ENCODE measurements at places on chromosomes 7 and 10. TPM values are rescaled to one million over a fixed set of nuclear protein-coding genes. Genes with fewer than 3 reads are reported as not detected.

DNA sequence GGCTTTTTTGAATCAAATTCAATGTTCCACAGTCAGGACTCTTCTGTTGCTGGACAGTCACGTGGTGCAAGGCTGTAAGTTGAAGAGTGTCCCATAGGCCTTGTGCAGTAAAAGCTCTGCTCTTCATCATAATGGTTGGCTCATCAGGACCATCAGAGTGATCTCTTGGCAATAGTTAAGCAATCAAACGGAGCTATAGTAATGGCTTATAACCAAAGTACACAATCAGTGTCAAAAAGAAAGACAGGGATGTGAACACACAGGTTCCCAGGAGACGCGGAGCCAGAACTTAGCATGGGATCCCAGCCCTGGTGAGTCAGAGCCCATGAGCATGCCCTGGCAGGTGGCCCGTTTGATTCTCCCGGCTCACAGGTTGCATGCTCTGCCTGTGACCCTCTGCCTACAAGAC is 10.8 kb upstream of the GPNMB start:
- no peaks in the 10 kb centered on the region for H3K36me3 ChIP-seq
- H3K4me1 ChIP-seq, result no peaks in the 10 kb centered on the region
- peaks cover 27% of the 10 kb centered on the region for H3K27me3 ChIP-seq
- no peak overlapping the region for H3K4me3 ChIP-seq
- peak; percentile 14 for DNase-seq

DNA sequence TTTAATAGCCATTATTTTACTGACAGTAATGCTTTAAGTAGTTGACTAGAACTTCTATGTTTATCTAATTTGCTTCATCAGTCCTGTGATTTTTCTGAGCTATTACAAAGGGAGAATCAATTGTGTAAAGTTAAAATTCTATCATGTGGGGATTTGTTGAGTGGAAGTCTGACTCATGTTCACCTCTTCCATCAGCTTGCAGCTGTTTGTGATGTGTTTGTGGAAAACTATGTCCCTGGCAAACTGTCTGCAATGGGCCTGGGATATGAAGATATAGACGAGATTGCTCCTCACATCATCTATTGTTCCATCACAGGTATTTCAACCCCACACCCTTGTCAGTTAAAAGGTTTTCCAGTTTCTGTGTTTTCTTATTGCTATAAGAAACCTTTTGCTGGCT is 59.9 kb downstream of the SUGCT start:
- no peaks in the 10 kb centered on the region for H3K4me1 ChIP-seq
- no peak overlapping the region for H3K4me3 ChIP-seq
- H3K36me3 ChIP-seq, result no peaks in the 10 kb centered on the region
- no peaks in the 10 kb centered on the region for H3K27me3 ChIP-seq
- no peak overlapping the region for H3K27ac ChIP-seq

GRCh38 chr7:77687747-77688144 is 8.5 kb upstream of the RSBN1L start:
- H3K4me3 ChIP-seq, result no peak overlapping the region
- peaks cover 5% of the 10 kb centered on the region for H3K36me3 ChIP-seq
- no peaks in the 10 kb centered on the region for H3K27me3 ChIP-seq
- no peak overlapping the region for H3K27ac ChIP-seq
- peaks cover 68% of the 10 kb centered on the region for H3K4me1 ChIP-seq
- no peak for DNase-seq

GRCh38 chr7:131057794-131058070 is 269.9 kb upstream of the MKLN1 start:
- no peak overlapping the region for H3K4me3 ChIP-seq
- peak; percentile 49 for DNase-seq
- no peaks in the 10 kb centered on the region for H3K27me3 ChIP-seq
- no peaks in the 10 kb centered on the region for H3K36me3 ChIP-seq

GRCh38 chr10:96873756-96874467 is 41.8 kb downstream of the LCOR start:
- peaks cover 24% of the 10 kb centered on the region for H3K4me1 ChIP-seq
- H3K4me3 ChIP-seq, result no peak overlapping the region
- DNase-seq, result no peak
- no peak overlapping the region for H3K27ac ChIP-seq
- no peaks in the 10 kb centered on the region for H3K27me3 ChIP-seq

DNA sequence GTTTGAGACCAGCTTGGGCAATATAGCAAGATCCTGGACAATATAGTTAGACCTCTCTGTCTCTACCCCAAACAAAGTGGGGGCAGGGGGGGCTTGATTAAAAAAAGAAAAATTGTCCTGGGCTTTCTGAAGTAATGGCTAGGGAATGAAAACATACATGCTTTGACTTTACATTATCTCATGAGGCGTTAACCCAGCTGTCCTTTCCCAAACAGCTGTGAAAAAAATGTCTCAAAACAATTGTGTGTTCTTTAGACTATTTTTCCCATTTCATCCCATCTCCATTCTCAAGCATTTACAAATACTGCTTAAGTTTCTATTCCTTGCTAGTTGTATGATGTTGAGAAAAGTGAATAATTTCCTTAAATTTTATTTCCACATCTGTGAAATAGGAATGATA is 27.0 kb upstream of the CDK13 start:
- no peaks in the 10 kb centered on the region for H3K36me3 ChIP-seq
- no peak overlapping the region for H3K4me3 ChIP-seq
- H3K27ac ChIP-seq, result no peak overlapping the region
- H3K27me3 ChIP-seq, result no peaks in the 10 kb centered on the region
- DNase-seq, result no peak

GRCh38 chr7:17385612-17386011 is 87.2 kb downstream of the AHR start:
- peaks cover 9% of the 10 kb centered on the region for H3K4me1 ChIP-seq
- no peak overlapping the region for H3K4me3 ChIP-seq
- no peaks in the 10 kb centered on the region for H3K27me3 ChIP-seq
- H3K36me3 ChIP-seq, result no peaks in the 10 kb centered on the region
- no peak overlapping the region for H3K27ac ChIP-seq
- DNase-seq, result no peak

DNA sequence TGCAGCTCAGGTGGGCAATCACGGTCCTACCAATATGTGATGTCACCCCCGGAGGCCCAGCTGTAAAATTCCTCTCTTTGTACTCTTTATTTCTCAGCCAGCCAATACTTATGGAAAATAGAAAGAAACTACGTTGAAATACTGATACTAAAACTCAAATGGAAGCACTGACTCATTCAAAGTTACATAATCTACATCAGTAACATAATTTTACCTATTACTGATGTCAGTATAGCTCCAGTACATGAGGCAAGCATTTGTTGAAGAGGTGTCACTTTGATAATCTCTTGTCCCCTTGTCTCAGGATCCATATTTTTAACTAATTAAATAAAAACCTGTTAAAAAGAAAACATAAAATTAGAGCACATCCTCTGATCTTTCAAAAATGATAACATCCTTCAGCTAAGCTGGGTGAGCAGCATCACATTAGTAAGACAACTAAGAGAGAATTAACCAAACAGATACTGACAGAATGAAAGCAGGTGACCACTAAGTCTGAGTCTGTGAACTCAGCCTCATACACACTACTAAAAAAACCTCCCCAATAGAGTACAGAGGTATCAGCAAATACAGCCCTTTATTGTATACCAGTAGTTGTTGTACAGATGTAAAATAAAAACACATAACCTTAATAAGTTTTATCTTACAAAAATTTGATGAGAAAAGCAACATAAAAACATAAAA is 17.6 kb downstream of the SLC25A40 start:
- no peaks in the 10 kb centered on the region for H3K27me3 ChIP-seq
- no peak for DNase-seq
- H3K36me3 ChIP-seq, result peaks cover 19% of the 10 kb centered on the region
- no peak overlapping the region for H3K27ac ChIP-seq
- H3K4me3 ChIP-seq, result no peak overlapping the region

DNA sequence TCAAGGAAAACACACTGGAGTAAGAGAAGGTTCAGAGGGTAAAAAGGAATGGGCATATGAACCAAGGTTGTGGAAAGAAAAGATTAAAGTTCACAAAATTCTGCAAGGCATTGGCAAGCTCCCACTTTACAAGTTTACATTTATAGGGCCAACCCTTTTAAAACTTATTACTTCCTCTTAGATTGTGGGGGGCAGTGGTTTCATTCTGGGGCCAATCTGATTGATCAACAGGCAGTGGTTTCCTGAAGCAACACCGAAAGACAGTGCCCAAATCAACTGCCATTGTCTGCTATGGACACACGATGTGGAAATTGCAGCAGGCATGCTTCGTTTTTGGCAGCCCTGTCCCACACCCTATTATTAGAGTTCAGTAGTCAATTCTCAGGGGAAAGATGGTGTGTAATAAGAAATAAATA is 154.0 kb downstream of the SGMS1 start:
- H3K36me3 ChIP-seq, result no peaks in the 10 kb centered on the region
- H3K4me3 ChIP-seq, result no peak overlapping the region
- H3K27ac ChIP-seq, result no peak overlapping the region

DNA sequence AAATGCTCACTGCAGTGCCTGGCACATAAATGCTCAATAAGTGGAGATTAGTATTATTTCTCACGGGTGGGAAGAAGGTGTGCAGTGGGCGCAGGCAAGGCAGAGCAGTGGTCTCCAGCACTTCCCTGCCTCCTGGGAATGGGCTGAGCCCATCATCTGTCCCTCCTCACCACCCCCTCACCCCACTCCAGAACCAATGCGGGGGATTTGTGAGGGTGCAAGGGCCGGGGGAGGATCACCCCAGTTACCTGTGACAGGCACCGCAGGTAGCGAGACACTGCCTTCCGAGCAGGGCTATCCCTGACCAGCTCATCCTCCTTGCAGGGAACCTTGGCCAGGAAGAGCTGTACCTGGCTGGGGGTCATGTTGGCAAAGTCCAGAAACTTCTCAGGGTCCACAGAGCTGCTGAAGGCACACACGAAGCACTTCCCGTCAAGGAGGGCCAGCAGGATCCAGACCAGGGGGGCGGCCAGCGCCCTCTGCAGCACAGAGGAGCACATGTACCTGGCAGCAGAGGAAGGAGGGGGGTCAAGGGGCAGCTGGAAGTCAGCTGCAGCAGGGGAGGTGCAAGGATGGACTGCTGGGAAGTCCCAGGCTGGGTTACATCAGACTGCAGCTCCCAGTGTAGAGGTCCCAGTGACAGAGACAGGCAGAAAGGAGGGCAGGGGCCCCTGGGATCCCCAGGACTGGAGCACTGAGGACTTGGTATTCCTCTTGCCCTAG is 2.8 kb downstream of the CALHM3 start:
- no peaks in the 10 kb centered on the region for H3K36me3 ChIP-seq
- H3K4me1 ChIP-seq, result peaks cover 22% of the 10 kb centered on the region
- H3K27ac ChIP-seq, result no peak overlapping the region
- peaks cover 31% of the 10 kb centered on the region for H3K27me3 ChIP-seq
- DNase-seq, result no peak
- no peak overlapping the region for H3K4me3 ChIP-seq

GRCh38 chr10:31000071-31000782 is 31.4 kb downstream of the ZNF438 start:
- H3K36me3 ChIP-seq, result no peaks in the 10 kb centered on the region
- H3K27me3 ChIP-seq, result no peaks in the 10 kb centered on the region
- 0 out of 2 replicates have a peak, but pooled peaks cover 5% of the 10 kb centered on the region for H3K4me1 ChIP-seq
- no peak overlapping the region for H3K27ac ChIP-seq
- H3K4me3 ChIP-seq, result no peak overlapping the region

- H3K4me1 ChIP-seq, result no peaks in the 10 kb centered on the region
- no peaks in the 10 kb centered on the region for H3K27me3 ChIP-seq
- no peak overlapping the region for H3K27ac ChIP-seq
Measured at GRCh38 chr7:94810496-94810895, 96.9 kb upstream of the PPP1R9A start.

- peaks cover 8% of the 10 kb centered on the region for H3K27me3 ChIP-seq
- DNase-seq, result no peak
- H3K27ac ChIP-seq, result no peak within 1 kb of the TSS
- H3K36me3 ChIP-seq, result no peaks in the 10 kb centered on the region
Measured at GRCh38 chr10:70785190-70785589, at the start of gene TBATA. TBATA (minus strand) TSS chr10:70785377; CDS start chr10:70783379, 1,998 bp downstream.

DNA sequence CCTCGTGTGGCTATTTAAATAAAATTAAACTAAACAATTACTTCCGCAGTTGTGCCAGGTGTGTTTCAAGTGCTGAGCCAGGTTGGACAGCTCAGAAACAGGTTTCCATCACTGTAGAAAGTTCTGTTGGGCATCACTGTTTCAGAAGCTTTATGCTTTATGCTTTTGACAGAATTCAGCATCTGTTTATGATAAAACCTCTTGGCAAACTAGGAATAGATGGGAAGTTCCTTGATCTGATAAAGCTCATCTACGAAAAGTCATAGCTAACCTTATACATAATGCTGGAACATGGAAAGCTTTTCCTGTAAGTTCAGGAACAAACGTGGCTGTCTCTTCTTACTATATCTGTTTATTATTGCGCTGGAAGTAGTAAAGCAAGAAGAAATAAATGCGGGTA is 143.4 kb downstream of the DOCK1 start:
- DNase-seq, result no peak
- H3K27me3 ChIP-seq, result no peaks in the 10 kb centered on the region
- H3K4me3 ChIP-seq, result no peak overlapping the region
- peaks cover 5% of the 10 kb centered on the region for H3K36me3 ChIP-seq
- no peak overlapping the region for H3K27ac ChIP-seq

GRCh38 chr10:36412942-36413341 is 712.5 kb upstream of the ANKRD30A start:
- DNase-seq, result no peak
- H3K27ac ChIP-seq, result no peak overlapping the region
- H3K4me3 ChIP-seq, result no peak overlapping the region
- no peaks in the 10 kb centered on the region for H3K4me1 ChIP-seq
- H3K36me3 ChIP-seq, result no peaks in the 10 kb centered on the region
- H3K27me3 ChIP-seq, result no peaks in the 10 kb centered on the region

DNA sequence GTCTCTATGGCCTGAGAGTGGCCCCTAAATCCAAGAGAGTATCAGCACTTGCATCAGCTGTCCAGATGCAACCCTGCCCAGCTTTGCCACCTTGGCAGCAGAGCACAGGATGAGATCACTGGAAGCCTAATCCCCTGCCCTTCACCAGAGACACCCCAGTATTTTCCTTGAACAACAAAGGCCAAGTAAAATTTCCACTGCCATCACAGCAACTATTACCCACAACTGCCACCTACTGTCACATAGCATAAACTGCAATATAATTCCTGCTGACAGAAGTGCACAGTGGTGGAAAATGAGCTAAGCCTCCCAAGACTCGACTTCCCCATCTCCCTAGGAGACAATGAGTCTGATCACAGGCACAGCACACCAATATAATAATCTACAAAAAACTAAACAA is 462.8 kb upstream of the ZWINT start:
- no peaks in the 10 kb centered on the region for H3K4me1 ChIP-seq
- no peak overlapping the region for H3K27ac ChIP-seq
- no peaks in the 10 kb centered on the region for H3K36me3 ChIP-seq
- peak; percentile 2 for DNase-seq
- no peaks in the 10 kb centered on the region for H3K27me3 ChIP-seq

UMAD1 gene
- 17.6 TPM for total RNA-seq

PDE6C gene
- 0.64 TPM for total RNA-seq

SUN3 gene
- total RNA-seq, result not detected

MRM2 gene
- 34.2 TPM for total RNA-seq

NUPR2 gene
- not detected for total RNA-seq

SCIN gene
- not detected for total RNA-seq

VAX1 gene
- not detected for total RNA-seq

TMEM229A gene
- not detected for total RNA-seq

ARHGAP22 gene
- total RNA-seq, result not detected

OR2A12 gene
- total RNA-seq, result not detected

PCLO gene
- total RNA-seq, result 0.29 TPM

Measured in HepG2 (cell line).